Natural killer cell treated with Interleukin-12 subunit alpha and Interleukin-12 subunit beta and Interleukin-15 and Interleukin-18, amount 100 ng/mL, for 72 hours (primary cell): ENCODE measurements at places on chromosomes 4 and X. TPM values are rescaled to one million over a fixed set of nuclear protein-coding genes. Genes with fewer than 3 reads are reported as not detected.

- no peak for DNase-seq
Observed at GRCh38 chrX:95055991-95056390, 1382.0 kb downstream of the FAM133A start.

GRCh38 chrX:17960891-17961290 lies 99.8 kb upstream of the RAI2 start:
- DNase-seq, result no peak

GRCh38 chr4:168854350-168854921 lies 155.6 kb downstream of the CBR4 start:
- no peak for DNase-seq

Gene ADH1A
- total RNA-seq, result not detected

Gene CXorf58
- total RNA-seq, result not detected

Gene GAGE12D
- total RNA-seq, result not detected

Gene SSX4B
- not detected for total RNA-seq
